ENCODE measurements at places on chromosomes 1 and 21.

GRCh38 chr1:97864615-97865014, 56.2 kb downstream of the DPYD start:
- DNase-seq, result no peak

DNA sequence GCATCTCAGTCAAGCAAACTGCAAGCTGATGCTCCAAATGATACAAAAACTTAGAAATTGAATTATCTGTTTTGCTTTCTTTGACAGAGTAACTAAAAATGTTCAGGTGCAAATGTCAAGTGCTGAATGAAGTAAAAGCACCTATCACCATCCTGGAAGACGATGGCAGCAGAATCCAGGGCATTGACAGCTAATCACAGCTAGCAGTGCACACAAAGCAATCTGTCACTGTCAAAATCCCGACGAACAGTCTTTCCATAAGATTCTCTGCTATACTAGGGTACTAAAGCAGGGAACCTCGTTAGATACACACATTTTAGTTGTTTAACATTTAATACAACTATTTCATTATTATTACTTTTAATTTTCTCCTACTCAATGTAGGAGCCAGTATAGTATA, 233.3 kb downstream of the BRINP3 start:
- DNase-seq, result no peak

DNA sequence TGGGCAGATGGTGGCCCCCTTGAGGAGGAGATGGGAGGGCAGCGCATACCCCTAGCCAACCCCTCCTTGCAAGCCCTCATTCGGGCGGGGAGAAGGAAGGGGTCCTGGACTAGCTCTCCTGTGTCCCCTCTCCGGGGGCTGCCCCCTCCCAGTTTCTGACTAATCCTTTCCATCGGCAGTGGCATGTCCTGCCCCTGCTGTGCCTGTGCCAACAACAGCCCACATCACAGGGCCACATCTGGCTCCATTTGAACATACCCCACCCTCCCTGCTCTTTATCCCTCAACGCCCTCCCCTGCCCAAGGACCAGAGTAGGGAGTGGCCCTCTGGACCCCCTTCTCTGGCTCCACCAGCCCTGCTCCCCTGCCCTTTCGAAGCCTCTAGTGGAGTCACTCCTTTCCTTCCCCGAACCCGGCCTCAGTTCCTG, 11.0 kb upstream of the LMNA start:
- no peak for DNase-seq

DNA sequence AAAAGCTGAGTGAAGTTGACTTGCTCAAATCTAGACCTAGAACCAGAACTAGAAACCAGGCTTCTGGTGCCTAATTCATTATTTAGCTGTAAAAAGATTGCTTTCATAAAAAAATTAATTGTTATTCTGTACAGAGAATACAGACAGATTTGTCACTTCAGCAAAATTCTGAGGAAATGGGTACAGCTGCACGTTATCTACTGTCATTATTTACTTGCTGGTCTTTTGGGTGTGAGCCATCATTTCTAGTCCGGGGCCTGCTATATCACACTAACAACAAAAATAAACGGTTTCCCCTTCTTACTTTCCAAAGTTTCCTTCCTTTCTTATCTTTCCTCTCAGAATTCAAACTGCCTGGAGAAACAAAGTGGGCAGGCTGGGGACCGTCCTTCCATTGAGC, 68.3 kb downstream of the PTGER3 start:
- no peak for DNase-seq

DNA sequence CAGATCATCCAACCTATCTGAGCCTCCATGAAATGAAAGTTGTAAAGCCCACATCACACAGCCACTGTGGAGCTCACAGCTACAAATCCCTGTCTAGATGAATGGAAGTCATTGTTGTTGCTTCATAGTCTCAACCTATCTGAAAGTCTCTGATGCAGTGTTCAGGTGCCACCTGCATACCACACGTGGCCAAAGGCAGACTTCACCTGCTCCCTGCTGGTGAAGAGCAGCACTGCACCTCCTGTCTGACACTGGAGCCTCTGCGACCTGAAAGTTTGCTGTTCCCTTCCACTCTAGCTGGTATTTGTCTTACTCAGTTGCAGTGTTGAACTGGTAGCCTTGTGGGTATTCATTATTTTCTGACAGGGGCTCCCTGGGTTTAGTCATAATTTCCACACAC, 18.4 kb downstream of the LORICRIN start:
- no peak for DNase-seq

DNA sequence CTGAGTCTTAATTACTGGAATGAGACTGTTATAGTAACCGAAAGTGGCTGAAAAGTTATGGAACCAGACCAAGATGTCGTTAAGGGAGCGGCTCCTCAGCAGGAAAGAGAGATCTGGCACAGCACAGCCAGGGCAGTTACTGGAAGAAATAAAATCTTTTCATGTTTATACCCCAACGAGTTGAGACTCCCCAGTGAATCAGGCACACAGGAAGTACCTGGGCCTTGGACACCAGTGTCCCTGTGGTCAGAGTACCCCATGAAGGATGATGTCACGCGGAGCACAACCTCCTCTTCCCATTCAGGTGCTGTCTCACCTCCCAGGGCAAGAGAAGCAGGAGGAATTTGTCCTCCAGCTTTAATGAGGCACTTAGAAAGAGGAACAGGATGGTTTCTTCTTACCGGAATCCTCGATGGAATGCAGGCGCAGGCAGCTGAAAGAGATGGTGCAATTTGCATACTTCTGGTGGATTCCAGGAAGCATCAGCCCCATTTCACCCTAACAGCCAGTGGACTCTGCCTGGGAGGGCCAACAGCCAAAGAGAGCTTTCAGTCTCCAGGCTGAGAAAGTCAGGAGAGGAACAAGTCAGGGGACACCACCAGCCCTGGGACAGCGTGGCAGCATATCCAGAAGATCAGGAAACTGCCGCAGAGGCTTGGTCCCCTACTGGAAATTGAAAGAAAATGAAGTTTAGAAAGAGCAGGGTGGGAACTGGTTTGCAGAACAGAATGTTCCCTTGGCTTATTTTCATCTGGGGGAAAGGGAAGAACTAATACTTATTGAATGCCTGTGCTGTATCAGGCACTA, 35.9 kb upstream of the CTTNBP2NL start:
- no peak for DNase-seq

GRCh38 chr1:241443561-241443960, 76.0 kb downstream of the FH start:
- DNase-seq, result no peak

DNA sequence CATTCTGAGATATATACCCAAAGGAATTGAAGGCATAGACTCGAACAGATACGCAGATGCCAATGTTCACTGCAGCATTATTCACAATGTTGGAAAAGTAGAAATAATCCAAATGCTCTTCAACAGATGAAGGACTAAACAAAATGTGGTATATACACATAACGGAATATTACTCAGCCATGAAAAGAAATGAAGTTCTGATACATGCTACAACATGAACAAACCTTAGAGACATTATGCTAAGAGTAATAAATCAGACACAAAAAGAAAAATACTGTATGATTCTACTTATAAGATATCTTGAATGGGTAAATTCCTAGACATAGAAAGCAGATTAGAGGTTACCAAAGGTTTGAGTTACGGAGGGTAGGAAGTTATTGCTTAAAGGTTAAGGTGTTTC, 57.9 kb downstream of the SLC25A24 start:
- DNase-seq, result no peak

- DNase-seq, result no peak
Measured at GRCh38 chr1:112026016-112026415, 36.5 kb upstream of the KCND3 start.

GRCh38 chr1:165441166-165441880, 3.6 kb downstream of the RXRG start:
- DNase-seq, result no peak

- no peak for DNase-seq
Measured at GRCh38 chr1:165078391-165078790, 278.1 kb downstream of the LMX1A start.

GRCh38 chr1:12144969-12145368, 21.8 kb upstream of the TNFRSF1B start:
- DNase-seq, result no peak

DNA sequence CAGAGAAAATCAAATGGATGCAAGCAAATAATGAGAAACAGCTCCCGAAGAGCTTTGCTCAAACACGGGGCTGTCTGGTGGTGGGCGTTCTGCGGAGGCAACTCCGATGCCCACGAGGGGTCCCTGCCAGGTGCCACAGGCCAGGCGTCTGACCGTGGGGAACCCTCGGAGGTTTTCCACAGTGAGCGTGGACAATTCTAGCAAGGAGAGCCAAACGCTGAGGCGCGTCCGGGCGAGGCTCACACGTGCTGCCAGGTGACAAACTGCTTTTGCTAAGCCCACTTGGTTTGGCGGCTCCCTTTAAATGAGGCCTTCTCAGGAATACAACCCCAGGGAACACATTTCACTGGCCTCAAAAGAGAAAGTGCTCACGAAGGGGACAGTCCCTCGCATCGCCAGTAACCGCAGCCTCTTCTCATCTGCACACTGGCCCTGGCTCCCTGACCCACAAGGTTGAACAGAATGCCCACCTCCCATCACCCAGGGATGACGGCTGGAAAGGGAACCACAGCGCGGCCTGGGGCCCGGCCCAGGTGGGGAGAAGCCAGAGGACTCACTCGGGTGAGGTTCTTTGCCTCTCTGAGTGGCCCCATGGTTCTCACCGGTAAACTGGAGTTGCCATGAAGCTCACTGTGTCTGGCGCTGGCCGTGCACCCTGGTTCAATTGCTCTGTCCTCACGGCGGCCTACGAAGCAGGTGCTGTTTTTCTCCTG, 97.4 kb downstream of the PRDM16 start:
- DNase-seq, result no peak

GRCh38 chr1:41661428-41662060, 177.1 kb upstream of the EDN2 start:
- DNase-seq, result no peak

- no peak for DNase-seq
Measured at GRCh38 chr1:29264773-29265389, 28.6 kb downstream of the PTPRU start.

DNA sequence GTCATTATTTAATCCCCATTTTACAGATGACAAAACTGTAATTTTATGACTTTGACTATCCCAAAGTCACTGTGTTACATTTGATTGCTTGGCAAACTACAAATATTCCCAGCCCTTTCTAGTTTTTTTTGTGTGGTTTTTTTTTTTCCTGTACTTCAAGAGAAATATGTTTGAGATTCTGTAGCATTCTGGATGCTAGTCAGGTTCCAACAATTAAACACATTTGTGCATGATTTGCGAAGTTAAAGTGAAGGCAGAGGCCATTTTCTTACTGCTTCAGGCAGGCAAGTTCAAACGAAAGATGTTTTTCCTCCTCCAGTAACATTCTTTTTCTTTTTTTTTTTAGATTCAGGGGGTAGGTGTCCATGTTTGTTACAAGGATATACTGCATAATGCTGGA, 107.9 kb upstream of the SERTAD4 start:
- DNase-seq, result no peak

GRCh38 chr1:64236541-64236954, 33.1 kb downstream of the UBE2U start:
- DNase-seq, result no peak

- no peak for DNase-seq
Measured at GRCh38 chr1:212655668-212656440, 43.8 kb downstream of the BATF3 start.

DNA sequence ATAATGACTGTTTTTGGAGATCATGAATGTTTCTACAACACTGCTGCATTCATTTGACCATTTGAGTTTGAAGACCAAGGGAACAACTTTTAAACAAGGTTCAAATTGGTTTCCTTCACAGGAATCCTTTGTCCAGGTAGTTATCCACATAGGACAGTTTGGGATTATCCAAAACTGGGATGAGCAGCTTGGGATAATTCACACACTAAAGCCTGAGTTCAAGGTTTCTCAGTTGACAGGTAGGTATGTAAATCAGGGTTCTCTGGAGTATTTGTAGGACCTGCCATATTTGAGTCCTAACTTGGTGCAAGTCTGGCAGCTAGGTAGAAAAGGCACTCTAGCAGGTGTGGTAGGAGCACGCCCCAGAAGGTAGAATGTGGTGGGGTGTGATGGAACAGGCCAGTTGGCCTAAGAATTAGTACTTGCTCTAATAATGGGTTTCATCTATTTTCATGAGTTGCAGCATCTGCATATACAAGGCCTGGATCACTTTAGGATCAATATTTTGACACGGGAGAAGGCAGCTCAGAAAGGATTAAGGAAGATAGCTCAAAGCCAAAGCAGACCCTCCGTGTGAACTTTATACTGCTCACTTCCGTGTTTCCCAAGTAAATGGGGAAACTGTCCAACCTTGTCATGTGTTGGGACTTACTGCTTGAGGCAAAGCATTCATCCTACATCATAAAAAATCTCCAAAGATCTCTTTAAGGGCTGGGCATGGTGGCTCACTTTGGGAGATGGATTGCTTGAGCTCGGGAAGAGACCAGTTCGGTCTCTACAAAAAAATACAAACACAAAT, 14.1 kb upstream of the RAB42 start:
- DNase-seq, result no peak

DNA sequence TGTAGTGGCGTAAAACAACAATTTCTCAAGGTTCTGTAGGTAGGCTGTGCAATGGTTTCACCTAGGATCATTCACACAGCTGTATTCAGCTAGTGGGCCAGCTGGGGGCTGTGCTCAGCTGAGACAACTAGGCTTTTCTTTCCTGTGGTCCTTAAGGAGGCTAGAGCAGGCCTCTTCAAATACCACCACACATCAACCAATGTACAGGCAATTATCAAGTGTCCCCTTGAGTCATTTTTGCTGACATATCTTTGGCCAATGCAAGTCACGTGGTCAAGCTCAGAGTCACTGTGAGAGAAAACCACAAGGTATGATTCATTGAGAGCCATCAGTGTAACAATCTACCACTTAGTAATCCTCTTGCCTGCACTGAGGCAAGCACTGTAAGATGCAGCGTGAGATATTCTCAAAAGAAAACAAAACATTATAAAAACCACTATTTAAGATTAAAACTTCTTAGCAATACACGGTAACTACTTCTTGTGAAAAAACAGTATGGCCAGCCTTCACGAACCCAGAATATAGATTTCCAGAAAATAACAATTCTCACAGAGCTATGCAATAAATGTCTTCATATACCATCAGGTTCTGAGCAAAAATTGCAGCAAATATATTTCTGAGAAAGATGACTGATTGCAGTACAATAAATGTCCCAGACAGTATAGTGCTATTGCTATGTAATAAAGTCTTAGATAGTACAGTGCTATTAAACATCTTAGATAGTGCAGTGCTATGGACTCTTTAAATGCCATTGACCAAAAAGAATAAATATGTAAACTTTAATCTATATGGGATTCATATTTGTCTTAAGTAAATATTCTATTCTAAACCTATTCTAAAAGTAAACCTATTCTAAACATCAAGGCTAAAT, 55.3 kb downstream of the NME7 start:
- DNase-seq, result no peak

DNA sequence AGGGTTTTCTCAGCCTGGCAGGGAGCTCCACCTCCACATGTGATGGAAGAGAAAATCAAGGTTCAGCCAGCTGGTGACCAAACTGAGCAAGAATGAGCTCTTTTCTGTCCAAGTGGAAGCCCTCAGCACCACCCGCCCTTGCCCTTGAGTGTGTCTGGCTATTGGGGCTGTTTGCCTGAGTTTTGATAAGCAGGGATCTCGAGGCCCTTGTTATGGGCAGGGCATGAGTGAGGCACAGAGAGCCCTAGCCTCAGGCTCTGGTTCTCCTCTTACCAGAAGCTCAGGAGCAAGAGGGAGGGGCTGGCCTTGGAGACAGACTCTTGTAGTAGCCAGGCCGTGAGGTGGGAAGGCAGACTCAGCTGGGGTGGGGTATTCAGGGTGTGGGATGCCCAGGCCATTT, 37.5 kb upstream of the ARF1 start:
- no peak for DNase-seq

- no peak for DNase-seq
Measured at GRCh38 chr21:38221594-38221993, 35.2 kb upstream of the KCNJ15 start.

- DNase-seq, result no peak
Measured at GRCh38 chr1:115537415-115537814, 104.4 kb upstream of the VANGL1 start.

GRCh38 chr1:115332813-115333608, 5.0 kb downstream of the NGF start:
- DNase-seq, result no peak

Data from NCI-H187 treated with DMSO at 0.1 percent for 48 hours (cell line).